ENCODE measurements at places on chromosomes 7 and 10.

GRCh38 chr10:15684768-15685167, 35.0 kb downstream of the ITGA8 start:
- DNase-seq, result no peak

DNA sequence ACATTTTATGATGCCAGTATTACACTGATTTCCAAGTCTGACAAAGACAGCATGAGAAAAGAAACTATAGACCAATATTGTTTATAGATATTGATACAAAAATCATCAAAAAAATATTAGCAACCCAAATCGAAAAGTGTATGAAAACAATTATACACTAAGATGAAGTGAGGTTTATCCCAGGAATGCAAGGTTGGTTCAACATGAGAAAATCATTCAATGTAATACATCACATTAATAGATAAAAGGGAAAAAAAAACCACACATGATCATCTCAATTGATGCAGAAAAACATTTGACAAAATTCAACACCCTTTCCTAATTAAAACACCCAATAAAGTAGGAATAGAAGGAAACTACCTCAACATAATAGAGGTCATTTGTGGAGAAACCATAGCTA, 153.9 kb downstream of the DNAJC1 start:
- DNase-seq, result no peak

DNA sequence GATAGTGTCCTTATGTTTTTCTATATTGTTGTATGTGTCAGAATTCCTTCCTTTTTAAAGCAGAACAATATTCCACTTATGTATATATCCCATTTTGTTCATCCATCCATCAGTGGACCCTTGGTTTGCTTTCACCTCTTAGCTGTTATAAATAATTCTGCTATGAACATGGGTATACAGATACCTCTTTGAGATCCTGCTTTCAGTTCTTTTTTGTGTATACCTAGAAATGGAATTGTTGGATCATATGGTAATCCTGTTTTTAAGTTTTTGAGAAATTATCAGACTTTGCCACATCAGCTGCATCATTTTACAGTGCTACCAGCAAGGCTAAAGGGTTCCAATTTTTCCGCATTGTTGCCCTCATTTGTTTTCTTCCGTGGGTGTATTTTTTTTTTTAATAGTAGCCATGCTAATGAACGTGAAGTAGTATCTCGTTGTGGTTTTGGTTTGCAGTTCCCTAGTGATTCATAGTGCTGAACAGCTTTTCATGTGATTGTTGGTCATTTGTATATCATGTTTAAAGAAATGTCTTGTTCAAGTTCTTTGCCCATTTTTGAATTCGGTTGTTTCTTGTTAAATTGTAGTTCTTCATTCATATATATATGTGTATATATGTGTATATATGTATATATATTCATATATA, 87.8 kb downstream of the LCOR start:
- peak; percentile 4 for DNase-seq

GRCh38 chr10:76306856-76307255, 875.4 kb downstream of the LRMDA start:
- DNase-seq, result peak; percentile 9

DNA sequence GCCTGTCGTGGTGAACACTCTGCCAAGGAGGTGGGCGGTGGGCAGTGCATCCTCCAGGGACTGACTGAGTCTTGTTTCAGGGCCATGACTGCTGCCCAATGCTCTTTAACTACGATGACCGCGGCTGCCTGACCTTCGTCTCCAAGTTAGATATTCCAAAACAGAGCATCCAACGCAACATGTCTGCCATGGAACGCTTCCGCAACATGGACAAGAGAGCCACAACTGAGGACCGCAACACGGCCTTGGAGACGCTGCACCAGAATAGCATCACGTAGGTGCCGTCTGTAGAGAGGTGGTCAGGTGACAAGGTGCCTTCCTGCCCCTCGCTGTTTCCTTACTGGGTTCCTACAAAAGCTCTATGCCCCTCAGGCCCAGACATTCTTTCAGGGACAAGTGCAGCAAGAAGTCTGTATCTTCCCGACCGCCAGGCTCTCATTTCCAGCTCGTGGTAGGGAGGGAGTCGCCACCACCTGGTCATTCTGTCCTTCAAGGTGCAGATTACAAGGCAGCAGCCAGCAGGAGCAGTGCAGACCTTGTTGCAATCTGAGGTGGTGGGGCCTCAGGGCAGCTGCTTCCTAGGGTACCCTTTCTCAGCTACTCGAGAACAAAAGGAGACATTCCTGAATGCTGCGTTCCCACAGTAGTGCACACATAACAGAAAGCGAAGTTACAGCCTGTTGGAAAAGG, 14.9 kb upstream of the ARPC1B start:
- DNase-seq, result no peak

DNA sequence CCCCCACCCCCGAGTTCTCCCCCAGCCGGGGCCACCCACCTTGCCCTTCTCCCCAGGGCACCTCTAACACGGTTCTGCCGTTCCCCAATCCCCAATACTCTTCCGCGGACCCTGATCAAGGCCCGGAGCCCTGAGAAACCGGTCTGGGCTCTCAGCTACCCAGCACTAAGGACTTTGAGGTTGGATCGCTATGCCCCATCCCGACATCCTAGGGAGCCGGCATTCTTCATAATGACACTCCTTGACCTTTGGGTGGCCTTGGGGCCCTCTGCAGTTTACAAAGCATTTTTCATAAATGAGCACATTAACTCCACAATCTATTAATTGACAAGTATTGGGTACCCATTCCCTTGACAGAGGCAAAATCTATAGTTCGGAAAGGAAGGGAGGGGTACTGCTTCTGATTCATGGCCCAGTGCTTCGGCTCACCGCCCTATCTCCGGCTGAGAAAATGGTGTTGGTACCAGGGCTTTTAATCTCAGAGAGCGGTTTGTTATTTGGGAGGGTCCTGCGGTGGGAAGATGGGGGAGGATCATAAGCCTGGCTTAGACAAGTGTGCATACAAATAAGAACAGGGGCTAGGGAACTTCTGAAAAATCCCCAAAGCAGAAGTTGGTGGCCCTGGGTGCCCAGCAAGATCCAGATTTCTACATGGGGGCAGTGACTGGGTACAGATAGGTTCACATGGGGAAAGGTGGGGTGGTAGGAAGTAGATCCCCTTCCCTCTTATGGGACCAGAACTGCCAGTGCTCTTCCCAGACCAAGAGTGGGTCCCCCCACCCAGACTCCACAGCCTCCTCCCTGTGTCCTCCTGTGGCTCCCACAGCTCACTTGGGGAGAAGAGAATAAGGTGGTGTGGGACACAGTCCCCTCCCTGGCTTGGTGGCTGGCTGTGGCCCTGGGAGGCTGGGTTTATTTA, 3.2 kb downstream of the IMPDH1 start:
- DNase-seq, result no peak

DNA sequence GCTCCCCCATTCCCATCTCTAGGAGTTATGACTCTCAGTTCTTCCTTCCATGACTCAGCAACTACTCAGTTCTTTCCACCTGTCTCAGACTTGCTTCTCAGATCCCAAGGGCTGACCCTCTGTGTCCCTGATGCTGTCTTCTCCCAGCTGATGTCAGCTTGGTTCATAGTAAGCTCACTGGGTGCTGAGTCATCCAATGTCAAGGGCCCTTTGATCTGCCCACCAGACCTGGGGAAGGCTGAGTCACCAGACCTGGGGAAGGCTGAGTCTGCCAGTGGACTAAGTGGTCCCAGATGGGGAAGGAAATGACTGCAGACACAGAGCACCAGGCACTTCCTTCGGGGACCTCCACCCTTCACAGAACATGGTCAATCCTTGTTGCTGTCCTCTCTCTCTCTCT, 76.1 kb upstream of the ZEB1 start:
- DNase-seq, result peak; percentile 97

GRCh38 chr7:87709258-87709657, 81.1 kb downstream of the RUNDC3B start:
- no peak for DNase-seq

DNA sequence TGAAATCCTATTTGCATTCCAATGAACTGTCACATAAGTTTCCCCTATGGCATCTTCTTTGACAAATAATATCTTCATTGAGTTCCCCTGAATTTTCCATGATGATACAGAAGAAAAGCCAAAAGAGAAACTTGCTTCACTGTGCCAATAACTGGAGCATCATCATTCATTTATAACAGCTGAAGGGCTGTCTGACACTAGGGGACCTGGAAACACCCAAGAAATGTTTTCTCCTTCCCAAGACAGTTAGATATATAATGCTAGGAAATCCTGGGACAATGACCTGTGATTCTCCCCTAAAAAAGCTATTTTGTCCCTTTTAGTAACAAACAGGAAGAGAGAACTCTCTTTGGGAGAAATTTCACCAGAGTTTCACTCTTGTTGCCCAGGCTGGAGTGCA, 133.6 kb downstream of the SEMA3C start:
- no peak for DNase-seq

- no peak for DNase-seq
These were observed 884 bp upstream of the SAP25 start for GRCh38 chr7:100574362-100575205.

DNA sequence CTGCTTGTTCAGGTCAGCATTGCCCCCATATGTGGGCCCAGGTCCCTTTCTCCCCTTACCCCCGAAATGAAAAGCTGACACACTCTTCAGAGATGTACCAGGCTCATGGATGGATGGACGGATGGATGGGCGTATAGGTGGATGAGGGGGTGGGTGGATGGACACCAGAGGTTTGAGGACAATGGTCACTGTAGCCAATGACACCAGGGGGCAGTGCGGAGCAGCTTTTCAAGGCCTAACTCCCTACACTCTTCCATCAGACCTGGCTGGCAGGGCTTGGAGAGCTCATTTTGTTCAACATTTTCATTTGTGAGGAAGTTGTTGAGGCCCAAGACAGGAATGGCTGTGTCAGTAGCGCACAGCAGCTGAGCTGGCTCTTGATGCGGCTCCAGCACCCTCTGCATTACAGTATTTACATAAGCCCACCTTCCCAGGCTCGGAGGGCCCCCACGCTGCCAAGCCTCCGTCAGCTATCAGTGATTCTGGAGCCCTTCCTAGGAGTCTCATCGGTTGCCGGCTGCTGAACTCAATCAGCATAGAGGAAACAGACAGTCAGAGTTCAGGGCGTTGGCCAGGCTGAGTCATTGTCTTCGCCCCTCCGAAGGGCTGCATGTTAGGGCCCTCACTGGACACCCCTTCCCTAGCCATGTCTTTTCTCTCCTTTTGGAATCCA, 11.6 kb upstream of the FFAR4 start:
- DNase-seq, result peak; percentile 73

DNA sequence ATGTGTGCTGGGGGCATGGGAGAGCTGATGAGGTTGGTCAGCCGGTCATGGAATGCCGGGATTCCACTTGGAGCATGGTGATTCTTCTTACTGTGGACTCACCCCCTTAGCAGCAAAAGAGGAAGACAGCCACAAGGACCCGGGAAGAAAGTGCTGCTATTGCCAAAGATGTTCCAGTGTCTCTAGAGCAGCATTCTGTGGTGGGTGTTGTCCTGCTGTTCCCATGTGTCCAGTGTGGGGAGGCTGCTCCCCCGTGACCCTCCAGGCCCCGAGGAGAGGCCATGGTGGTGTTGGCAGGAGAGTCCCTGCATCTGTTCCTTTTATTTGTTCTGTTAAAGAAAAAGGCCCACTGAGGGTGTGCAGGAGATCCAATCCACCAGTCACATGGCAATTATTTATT, 499.4 kb downstream of the RPS24 start:
- no peak for DNase-seq

GRCh38 chr10:122481296-122482056, 20.1 kb downstream of the HTRA1 start:
- DNase-seq, result no peak

DNA sequence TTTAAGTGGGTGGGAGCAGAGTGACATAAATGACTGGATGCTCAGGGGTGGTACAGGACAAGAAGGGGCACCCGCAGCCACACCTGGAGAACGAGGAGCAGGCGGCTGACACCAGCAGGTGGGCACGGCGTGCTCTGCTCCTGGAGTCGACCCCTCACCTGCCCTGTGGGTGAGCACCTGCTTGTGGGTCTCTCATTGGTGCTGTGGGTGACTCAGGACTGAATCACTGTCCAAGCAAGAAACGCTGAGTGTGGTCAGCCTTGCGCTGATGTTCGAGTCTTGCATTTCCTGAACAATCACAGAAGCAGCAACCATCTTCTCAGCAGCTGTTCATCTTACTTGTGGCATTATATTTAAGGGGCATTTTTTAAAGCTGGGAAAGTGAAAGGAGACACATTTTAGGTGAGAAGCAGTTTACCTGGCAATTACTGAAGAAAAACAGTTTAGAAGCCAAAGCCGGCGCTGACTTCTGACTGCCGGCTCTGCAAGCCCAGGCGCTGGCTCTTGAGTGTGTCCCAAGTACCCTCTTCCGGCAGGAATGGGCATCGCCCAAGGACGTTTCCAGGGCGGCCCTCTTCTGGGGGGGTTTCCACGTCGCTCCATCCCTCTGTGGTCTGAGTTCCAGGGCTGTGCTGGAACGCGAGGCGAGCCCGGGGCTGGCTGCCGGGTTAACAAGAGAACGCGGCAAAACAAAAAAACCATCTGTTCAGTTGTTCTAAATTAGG, 145.2 kb upstream of the PFKP start:
- no peak for DNase-seq

DNA sequence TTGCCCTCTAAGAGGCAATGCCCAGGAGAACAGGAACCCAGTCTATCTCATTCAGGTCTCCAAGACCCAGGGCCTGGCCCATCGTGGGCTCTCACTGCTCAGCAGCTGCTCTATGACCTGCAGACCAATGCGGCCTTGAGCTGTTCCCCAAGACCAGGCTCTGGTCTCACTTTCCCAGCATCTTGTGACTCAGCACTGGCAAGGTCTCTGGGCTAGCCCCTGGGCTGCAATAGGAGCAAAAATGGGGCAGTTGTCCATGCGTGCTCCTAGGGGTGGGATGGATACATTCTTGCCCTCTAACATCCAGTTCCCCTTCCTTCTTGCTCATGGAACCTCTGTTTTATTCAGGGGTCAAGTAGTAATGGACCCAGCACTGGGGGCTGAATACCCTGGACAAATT, 13.5 kb downstream of the GCK start:
- DNase-seq, result no peak

- no peak for DNase-seq
These were observed 134.4 kb upstream of the DLX6 start for GRCh38 chr7:96870934-96871333.

Measured in EL (cell line).